AG09319 (cell line): ENCODE measurements at places on chromosomes 1 and 21.

- peak; percentile 85 for DNase-seq
These were observed 5.0 kb downstream of the HSPG2 start for GRCh38 chr1:21932127-21932526.

GRCh38 chr21:43733529-43734071 is 14.7 kb downstream of the PDXK start:
- no peak for DNase-seq

GRCh38 chr1:22888320-22889075 is 84.2 kb downstream of the LACTBL1 start:
- no peak for DNase-seq

GRCh38 chr1:16126743-16127515 is 28.9 kb downstream of the EPHA2 start:
- no peak for DNase-seq

GRCh38 chr1:21539933-21540332 is 30.7 kb downstream of the ALPL start:
- no peak for DNase-seq

GRCh38 chr1:209363112-209363511 is 220.4 kb upstream of the CAMK1G start:
- no peak for DNase-seq

DNA sequence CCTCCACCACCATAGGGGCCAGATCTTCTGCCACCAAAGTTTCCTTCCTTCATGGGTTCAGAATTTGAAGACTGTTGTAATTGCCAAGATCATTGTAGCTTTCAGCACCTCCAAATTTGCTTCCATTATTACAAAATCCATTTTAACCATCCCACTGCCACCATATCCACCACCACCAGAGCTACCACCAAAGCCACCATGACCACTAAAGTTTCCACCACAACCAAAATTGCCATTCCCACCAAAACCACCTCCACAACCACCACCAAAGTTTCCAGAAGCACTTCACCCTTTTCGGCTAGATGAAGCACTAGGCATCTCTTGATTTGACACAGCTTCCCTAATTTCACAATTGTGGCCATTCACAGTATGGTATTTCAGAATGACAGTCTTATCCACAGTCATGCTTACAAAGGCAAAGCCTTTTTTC is 45.2 kb downstream of the SLC30A7 start:
- DNase-seq: no peak

GRCh38 chr1:159890390-159890789 is 9.6 kb downstream of the CFAP45 start:
- no peak for DNase-seq

DNA sequence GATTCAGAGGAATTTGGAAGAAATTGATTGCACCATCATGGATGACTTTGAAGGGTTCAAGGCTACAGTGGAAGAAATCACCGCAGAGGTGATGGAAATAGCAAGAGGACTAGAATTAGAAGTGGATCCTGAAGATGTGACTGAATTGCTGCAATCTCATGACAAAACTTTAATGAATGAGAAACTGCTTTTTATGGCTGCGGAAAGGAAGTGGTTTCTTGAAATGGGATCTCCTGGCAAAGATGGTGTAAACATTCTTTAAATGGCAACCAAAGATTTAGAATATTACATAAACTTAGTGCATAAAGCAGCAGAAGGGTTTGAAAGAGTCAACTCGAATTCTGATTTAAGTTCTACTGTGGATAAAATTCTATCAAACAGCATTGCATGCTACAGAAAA is 698.6 kb downstream of the PLA2G4A start:
- DNase-seq: no peak

- no peak for DNase-seq
These were observed 35.3 kb upstream of the NFIA start for GRCh38 chr1:61047061-61047460.

DNA sequence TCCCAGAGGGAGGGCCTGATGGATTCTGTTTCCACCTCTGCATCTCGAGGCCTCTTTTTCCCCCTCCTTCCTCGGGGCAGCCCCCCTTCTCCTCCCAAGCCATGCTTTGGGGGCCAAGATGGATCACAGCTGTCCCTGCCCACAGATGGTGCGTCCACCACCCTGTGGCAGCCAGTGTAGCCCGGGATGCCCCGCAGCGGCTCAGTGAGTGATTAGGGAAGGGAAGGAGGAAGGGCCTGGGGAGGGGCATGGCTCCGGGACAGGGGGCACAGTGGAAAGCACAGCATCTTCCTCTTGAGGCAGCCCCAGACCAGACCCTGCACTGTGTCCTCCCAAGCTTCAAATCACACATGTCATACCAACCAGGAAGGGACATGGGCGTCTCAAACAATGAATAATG is 622.4 kb downstream of the MATN1 start:
- DNase-seq: no peak

DNA sequence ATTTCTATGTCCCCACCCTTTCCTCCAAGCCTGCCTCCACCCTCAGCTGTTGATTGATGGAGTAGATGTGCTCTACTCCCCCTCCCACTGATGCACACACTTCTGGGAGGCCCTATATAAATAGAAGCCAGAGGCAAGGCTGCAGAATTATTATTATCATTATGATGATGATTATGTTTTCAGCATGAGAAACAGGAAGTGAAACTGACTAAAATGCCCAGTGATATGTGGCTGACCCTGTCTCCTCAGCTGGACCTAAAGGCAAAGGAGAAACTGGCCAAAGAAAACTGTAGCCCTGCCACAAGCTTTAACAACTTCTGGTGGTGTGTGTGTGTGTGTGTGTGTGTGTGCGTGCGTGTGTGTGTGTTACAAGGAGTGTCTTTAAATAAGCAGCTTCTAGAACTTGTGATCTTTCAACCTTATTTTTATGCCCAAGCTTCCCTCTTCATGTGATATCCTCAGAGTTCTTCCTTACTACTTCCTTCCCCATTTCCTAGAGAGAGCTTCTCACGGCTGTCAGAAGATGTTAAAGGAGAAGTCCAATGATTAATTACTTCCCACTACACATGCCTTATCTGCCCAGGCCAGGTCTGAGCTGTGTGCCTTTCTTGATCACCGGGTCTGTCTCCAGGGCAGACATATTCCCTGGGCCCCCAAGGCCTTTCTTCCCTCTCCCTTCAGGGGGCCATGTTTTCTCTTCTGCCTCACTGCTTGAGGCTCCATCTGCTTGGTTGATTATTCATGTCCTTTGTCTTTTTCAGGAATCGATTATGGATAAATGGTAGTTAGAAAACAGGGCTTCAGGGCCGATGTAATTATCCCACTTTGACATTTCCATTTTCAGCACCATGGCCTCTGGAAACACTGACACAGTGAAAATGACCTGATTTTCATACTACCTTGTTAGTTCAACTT is 11.6 kb upstream of the MAPKAPK2 start:
- no peak for DNase-seq

DNA sequence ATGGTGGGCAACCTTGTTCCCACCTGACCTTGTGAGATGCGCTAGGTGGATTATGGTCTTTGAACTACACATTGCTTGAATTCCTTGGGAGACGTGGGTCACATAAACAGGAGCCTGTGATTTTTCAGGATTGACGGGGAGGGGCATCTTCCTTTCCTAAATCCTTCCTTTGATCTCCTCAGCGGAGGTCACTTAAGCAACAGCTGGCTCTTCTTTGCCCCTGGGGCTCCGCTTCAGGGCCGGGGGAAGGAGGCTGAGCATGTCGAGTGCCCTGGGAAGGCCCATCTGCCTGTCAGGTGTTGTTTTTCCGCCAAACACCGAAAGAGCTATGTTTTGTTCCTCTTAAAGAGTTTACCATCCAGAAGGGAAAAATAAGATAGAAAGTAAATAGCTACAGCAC is 40.6 kb downstream of the KIF26B start:
- no peak for DNase-seq

DNA sequence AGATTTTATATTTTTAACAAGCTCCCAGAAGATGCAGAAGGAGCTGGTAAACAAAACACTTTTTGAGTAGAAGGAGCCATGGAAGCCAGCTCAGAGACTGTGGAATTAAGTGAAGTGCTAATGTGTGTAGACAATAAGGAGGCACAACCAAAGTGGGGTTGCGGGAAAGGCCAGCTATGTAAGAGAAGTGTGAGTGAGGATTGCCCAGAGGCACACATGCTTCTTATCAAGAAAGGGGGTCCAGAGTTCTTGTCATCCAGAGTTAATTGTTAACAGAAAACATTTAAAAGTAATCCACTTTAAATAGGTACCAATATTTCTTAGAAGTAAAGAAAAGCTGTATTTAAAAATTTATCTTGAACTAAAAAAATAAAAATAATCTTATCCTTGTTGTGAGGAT is 136.8 kb downstream of the OLFM3 start:
- DNase-seq: no peak

- DNase-seq: no peak
These were observed 24.5 kb downstream of the ADARB1 start for GRCh38 chr21:45098867-45099266.

- DNase-seq: no peak
These were observed 19.7 kb downstream of the LRRC7 start for GRCh38 chr1:69587391-69587790.

DNA sequence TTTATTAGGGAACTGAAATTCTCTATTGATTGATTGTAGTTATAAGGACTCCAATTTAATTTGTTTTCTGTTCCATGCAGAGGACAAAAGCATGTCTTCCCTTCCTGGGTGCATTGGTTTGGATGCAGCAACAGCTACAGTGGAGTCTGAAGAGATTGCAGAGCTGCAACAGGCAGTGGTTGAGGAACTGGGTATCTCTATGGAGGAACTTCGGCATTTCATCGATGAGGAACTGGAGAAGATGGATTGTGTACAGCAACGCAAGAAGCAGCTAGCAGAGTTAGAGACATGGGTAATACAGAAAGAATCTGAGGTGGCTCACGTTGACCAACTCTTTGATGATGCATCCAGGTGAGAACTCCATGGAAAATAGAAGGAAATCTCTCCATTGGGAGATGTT is 1.5 kb downstream of the SETDB1 start:
- no peak for DNase-seq

DNA sequence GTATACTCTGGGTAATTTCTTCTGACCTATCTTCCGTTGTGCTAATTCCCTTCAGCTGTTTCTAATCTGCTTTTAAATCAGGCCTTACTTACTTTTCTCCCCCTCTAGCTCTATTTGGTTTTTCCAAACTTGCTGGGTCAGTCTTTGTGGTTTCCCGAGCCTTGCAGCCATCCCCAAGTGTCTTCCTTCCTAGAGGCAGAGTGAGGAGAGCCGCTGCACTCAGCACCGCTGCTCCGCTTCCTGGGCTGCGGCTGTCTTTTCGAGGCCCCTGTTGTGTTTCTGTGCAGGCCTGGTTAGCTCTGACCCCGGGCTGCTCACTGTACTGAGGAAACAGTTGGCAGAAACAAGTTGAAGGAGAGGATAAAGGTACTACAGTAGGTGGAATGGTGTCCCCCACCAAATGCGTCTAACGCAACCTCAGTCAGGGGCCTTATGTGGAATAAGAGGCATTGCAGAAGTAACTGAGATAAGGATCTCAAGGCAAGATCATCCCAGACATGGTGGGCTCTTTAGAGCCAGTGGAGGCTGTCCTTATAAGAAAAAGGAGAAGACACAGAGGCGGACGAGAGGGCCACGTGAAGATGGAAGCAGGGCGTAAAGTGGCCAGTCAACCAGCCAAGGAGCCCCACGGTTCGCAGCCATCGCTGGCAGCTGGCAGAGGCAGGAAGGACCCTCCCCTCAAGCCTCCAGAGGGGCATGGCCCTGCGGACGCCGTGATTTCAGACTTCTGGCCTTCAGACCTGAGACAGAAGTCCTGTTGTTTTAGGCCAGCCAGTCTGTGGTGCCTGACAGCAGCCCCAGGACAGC is 10.5 kb downstream of the WNT9A start:
- no peak for DNase-seq

GRCh38 chr1:210129759-210130158 is 102.8 kb upstream of the SERTAD4 start:
- no peak for DNase-seq

- peak; percentile 70 for DNase-seq
These were observed 1.0 kb downstream of the TMEM200B start for GRCh38 chr1:29122682-29123052.

- DNase-seq: no peak
These were observed 41.4 kb downstream of the S1PR1 start for GRCh38 chr1:101278238-101278637.

DNA sequence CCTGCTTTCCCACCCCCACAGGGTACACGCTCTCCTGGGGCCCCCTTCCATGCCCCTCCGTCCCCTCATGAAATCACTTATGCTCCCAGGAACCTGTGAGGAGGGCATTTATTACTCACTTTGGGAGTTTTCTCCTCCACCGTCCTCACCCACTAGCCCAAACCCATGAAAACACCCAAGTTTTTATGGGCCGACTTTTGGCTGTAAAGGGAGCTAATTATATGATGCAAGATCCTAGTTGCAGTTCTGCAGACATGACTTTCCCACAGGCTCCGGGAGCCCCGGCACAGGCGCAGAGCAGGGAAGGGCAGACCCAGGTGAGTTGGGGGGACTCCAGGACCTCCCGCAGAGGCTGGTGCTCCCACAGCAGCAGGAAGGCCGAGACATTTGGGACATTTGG is 29.7 kb downstream of the EPHA2 start:
- DNase-seq: no peak

- peak; percentile 32 for DNase-seq
These were observed 134.0 kb upstream of the BARHL2 start for GRCh38 chr1:90850898-90851710.

GRCh38 chr1:57272150-57272549 is 151.7 kb downstream of the DAB1 start:
- DNase-seq: no peak
